Activated T-cell treated with anti-CD3 and anti-CD28 coated beads for 48 hours (primary cell): ENCODE measurements at places on chromosomes 2 and 18.

DNA sequence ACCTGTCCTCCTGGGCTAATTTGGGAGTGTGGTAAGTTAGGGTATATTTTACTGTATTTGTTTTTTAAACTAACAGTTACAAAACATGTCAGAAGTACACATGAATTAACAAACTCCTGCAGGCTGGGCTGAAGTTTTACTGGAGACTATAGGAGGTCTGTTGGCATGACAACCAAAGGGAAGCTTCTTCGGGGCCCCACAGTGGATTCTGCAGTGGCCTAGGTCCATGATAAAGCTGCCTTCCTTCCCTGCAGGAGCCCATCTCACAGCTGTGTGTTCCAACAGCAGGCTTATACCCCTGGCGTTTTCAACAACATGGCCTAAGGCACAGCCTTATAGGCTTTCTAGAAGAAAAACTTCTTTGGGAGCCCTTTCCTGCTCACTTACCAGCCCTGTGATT lies 128.0 kb upstream of the SETBP1 start:
- no peak for DNase-seq

DNA sequence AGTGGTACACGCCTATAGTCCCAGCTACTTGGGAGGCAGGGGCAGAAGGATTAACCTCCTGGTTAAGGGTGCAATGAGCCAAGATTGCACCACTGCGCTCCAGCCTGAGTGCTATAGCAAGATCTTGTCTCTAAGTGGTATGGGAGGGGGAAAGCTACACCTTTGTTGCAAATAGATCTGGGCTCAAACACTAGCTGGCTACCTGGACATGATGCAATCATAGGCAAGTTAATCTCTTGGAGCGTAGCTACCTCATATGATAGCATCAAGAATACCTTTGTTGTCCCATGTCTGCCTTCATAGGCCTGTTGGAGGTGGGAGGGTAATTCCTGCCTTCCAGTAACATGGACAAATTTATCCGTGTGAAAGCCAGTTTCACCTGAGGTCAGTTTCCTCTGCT lies 15.7 kb downstream of the KLHL29 start:
- no peak for DNase-seq

DNA sequence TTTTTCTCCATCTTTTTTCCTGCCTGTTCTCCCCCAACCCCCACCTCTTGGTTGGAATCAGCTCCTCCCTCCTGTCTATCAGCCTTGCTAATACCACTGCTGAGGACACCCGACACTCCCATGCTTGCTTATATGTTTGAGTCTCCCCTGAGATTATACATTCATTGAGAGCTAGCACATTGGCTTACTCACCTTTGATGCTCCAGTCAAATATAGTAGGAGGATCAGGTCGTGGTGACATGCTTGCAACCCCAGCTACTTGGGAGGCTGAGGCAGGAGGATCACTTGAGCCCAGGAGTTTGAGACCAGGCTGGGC lies 91.5 kb upstream of the CCBE1 start:
- DNase-seq: no peak

DNA sequence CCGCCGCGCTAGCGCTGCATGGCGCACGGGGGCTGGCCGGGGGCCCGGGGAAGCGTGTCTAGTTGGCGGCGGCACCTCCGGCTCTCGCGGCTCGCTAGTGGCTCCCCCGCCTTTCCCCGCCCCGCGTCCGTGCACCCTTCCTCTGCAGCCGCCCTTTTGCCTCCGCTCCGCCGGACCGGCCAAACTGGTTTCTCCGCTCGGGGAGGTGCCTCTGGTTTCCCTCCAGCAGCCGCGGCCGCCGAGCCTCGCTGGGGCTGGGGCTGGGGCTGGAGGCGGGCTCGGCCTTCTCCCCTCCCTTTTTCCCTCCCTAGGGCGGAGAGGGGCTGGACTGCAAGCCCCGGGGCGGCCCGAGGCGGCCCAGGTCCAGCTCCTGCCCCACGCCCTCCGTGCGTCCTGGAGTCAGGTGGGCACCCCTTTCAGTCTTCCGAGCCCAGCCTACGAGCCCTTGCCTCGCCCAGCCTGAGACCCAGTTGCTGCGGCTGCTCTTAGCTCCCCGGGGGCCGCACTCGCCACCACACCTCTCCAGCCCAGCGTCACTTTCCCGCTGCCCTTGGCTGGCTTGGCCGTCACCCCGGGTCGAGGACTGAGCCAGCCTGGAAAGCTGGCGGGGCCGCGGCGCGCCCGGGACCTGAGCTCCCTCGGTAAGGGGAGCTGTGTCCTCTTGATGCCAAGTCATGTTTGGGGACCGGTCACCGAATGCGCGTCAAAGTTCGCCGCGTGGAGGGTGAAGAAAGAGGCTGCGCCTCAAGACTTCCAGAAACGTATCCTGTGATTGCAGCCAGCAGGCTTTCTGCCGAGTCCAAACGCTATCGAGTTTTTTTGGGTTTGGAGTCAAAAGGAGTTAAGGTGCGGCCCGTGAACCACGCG lies at the start of gene ATP8B1:
Gene ATP8B1, minus strand, starts transcription at position 213 of the 867 bp plus-strand sequence. CDS start 71,508 bp downstream, outside the sequence.
- no peak for DNase-seq

- DNase-seq: no peak
Observed at GRCh38 chr18:8461544-8461943, 147.7 kb upstream of the RAB12 start.

DNA sequence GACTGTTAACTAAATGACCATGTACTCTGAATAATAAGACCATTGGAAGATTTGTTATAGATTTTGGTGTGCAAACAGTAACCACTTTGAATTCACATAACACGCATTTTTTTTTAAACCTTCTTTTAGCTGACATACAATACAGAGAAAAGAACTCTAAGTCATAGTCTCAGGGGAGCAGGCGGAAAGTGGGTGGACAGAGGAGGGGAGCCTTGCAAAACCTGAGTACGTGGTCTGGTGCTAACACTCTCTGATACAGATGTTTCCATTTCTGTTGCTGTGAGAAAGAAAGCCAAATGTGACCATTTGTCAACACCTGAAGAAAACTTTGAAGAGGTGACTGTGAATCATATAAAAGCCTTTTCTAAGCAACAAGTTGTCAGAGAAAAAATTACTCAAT lies 151.8 kb upstream of the GCFC2 start:
- no peak for DNase-seq

DNA sequence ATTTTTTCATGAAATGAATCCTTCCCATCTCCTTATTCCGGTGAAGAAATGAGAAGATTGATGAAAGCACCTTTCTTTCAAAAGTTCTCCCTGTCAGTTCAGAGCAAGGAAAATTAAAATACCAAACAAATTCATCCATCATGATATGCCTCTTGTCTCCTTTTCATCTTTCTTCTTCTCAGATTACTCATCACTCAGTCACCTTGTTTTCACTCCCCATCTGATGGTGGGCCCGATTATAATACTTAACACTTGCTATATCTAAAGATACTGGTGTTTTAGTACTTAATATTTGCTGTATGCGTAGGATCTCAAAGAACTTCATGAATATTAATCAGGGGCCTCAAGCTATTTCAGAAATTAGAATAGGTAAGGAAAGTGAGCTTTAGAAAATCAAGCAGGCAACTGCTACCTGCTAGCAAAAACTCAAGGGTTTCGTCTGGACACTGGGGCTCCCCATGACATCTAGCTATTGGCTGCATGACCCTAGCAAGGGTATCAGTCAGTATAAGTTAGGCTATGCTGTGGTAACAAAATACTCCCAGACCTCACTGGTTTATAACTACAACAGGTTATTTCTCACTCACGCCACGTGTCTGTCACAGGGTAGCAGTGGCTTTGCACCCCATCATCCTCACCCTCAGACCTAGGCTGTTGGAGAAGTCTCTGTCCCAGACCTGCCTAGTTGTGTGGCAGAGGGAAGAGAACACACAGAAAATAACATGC lies 39.0 kb upstream of the RNF152 start:
- no peak for DNase-seq

DNA sequence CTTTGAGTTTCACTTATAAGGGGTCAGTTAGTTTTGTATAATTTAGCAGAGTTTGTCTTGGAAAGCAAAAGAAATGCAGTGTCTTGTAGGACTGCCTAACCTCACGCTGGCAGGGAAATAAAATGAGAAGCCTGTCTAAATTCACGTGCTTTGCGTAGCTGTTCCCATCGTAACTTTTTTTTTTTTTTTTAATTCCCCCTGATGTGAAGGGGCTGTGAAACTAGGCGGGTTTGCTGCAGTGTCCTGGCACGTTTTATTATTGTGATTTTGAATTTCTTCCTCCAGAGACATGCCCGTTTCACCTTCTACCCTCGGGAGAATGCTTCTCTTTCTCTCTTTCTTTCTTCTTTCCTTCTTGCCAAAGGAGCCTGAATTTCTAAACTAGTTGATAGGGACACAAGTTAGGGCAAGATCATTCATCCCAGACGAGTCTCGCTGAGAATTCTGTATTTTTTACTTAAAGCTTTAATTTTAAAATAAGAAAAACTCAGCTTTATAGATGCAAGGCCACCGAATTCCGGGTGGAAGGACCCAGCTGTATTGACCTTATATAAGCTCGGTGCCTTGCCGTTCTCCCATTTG lies 2.3 kb downstream of the MEIS1 start:
- no peak for DNase-seq

DNA sequence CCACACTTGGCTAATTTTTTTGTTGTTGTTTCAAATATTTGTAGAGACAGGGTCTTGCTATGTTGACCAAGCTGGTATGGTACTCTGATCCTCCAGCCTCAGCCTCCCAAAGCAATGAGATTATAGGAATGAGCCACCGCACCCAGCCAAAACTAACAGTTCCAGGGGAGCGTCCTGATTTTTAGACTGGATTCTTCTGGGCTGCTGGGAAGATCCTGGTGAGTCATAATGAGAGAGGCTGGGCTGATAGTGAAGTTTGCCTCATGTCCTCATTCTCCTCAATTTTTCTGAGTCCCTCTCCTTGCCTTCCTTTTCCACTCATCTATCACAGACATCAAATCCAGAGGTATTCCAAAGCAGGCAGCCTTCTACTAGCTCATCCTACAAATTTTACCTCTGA lies 81.3 kb downstream of the VSNL1 start:
- DNase-seq: no peak
